Kidney tubule cell (primary cell): ENCODE measurements at places on chromosomes 16 and 17.

GRCh38 chr16:10181196-10182162, 749 bp downstream of the GRIN2A start:
- peak; percentile 61 for DNase-seq

GRCh38 chr17:80951121-80952090, 40.2 kb upstream of the CHMP6 start:
- DNase-seq = no peak

DNA sequence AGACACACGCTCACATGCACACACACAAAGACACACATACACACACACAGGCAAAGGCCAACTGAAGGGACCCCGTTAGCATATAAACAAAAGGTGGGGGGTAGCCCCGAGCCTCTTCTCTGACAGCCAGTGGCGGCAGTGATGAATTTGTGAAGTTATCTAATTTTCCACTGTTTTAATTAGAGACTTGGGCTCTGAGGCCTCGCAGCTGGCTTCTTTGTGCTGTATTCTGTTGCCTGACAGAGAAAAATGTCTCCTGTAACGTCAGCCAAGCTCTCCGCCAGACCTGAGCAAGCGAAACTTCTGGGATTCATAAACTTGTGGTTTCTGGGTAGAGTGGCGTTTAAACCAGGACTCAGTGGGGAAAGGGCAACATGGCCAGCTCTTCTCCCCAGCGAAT, 113.9 kb upstream of the FOXF1 start:
- no peak for DNase-seq

DNA sequence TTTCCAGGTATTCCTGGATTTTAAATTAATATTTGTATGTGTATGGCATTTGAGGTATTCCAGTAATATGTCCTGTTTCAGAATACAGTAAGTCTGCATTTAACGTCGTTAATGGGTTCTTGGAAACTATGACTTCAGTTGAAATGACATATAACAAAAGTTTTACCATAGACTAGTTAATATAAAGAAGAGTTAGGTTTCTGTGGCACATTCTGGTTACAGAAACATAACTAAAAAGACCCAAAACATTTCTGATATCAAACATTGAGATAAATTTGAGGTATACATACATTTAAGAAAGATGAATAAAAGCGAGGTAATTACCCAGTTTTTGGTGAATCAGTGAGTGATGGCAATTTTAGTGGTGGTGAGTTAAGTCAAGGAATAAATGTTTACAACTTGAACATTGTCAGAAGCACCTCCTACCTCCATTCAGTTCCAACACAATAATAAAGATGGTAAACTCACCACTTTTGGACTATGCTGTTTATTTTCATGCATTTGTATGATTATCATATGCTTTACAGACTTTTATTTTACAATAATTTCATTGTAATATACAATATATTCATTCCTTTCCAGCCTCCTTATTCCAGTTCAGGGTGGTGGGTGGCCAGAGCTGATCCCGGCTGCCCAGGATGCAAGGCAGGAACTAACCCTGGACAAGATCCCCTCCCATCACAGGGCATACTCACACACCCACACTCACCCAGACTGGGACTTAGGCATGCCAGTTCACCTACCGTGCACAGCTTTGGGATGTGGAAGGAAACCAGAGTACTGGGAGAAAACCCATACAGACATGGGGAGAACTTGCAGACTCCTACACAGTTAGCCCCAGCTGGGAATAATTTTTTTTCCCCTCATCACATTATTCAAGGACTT, 9.7 kb downstream of the LUC7L3 start:
- DNase-seq = no peak

DNA sequence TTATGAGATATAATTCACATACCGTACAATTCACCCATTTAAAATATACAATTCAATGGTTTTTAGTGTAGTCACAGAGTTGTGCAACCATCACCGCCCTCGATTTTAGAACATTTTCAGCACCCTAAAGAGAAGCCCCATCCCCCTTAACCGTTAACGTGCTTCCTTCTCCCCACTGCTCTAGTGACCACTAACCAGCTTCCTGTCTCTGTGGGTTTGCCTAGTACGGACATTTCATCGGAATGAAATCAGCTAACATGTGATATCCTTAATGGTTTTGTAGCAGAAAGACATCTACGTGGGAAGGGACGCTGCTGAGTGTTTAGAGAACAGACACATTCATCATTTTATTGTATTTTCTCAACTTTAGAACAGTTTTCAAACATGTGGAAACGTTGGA, 80.8 kb upstream of the HSBP1 start:
- DNase-seq = no peak

DNA sequence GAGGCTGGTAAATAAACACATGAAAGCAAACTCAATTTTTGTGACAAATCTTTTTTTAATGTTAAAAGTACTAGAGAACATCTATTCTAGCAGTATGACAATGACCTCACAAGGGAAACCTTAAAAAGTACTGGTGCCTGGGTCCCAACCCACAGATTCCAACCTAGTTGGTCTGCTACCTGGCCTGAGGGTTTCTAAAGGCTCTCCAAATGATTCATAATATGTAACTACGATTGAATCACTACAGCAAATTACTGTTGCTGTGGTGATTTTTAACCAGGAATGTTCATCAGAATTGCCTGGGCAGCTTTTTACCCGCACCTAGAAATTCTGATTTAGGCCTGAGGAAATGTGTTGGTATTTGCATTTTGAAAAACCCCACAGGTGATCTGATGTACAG, 26.1 kb downstream of the CDR2 start:
- DNase-seq = peak; percentile 89

DNA sequence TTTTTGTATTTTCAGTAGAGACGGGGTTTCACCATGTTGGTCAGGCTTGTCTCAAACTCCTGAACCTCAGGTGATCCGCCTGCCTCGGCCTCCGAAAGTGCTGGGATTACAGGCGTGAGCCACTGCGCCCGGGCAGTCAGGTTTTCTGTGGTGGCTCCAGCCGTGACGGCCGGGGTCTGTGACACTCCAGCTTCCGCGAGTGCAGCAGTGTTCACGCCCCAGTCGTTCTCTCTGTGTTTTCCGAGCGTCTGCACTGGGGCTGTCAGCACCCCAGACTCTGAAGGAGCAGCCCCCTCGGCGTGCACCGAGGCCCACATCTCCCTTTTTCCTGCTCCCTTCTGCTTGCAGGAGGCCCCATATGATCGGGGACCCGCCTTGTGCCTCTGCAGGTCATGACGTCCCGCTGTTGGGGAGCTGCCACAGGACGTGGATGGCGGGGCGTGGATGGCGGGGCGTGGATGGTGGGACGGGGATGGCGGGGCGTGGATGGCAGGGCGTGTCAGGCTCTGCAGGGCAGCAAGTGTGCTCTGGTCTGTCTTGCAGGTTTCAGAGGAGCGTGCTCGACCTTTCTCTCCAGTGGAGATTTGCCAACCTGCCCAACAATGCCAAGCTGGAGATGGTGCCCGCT, 5.7 kb downstream of the ASPSCR1 start:
- no peak for DNase-seq

DNA sequence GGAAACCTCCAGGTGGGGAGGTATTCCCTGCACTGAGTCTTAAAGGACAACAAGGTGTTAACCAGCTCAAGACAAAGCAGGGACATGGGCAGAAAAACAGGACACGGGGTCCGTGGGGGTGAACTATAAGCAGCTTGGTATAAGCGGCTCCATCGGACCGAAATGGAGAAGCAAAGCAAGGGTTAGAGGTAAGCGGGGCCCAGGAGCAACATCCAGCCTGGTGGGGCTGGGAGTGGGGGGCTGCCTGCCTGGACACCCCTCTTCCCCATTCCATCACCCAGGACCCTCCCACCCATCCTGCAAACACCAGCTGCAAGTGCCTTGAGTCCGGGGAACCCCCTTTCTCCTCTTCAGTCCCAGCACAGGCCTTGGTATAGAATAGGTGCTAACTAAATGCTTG, 29.5 kb downstream of the MYH11 start:
- DNase-seq = no peak

DNA sequence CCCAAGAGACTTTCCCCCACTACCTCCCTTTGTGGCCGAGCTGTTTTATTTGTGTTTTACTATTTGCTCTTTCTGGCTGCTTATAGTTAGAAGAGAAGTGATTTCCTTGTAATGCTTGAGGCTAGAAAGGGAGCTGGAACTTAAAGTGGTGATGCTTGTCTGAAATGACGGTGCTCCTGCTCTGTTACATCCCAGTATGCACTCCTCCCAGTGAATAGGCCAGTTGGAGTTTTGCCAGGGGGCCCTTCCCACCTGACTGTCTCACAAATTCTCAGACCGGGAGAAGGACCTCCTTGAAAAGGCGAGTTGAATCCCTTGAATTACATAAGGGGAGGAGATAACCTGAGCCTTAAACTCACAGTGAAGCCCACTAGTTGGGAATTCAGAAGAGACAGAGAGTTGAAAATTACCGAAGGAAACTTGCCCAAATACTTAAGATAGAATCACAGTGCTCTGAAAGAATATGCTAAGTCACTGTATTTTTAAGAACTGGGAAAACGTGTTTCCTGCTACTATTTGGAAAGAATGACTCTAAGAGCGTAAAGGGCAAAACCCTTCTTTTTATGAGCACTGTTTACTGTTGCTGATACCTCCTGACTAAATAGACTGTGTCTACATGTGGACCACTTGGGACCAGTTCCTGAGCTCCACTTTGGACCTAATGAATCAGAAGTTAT, 84.7 kb upstream of the CLEC3A start:
- no peak for DNase-seq

DNA sequence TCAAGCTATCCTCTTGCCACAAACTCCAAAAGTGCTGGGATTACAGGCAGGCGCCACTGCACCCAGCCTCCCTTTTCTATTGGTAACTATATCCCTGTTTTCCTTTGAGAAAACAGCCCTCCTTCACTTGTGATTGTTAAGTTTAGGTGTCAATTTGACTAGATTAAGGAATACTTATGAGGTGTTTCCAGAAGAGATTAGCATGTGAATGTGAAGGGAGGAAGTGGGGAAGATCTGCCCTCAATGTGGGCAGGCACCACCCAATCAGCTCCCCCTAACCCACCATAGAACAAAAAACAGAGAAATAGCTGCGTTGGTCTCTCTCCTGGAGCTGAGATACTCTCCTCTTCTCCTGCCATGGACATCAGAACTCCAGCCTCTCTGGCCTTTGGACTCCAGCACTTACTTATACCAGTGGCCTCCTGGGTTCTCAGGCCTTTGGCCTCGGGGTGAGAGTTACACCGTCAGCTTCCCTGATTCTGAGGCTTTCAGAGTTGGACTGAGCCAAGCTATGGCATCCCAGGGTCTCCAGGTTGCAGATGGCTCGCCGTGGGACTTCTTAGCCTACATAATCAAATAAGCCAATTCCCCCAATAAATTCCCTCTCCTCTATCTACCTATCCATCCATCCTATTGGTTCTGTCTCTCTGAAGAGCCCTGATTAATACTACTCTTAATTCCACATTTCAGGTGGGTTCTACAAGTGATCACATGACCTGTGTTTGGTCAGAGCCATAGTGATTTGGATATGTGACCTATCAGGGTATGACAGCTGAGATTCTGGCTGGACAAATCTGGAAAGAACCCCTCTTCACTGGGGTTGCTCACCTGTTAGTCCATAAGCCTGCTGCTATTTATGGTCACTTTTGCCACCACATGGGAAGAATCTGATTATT, 12.0 kb upstream of the STAT3 start:
- no peak for DNase-seq
